ENCODE measurements at places on chromosomes 11 and 22.

GRCh38 chr11:44067266-44067665 lies 1.2 kb downstream of the ACCS start:
- DNase-seq, result no peak

- DNase-seq, result no peak
Observed at GRCh38 chr11:77250881-77251640, 50.4 kb downstream of the GDPD4 start.

GRCh38 chr11:84215672-84216071 lies 929.5 kb upstream of the CCDC90B start:
- DNase-seq, result no peak

- no peak for DNase-seq
Observed at GRCh38 chr11:101442171-101442570, 141.6 kb downstream of the TRPC6 start.

DNA sequence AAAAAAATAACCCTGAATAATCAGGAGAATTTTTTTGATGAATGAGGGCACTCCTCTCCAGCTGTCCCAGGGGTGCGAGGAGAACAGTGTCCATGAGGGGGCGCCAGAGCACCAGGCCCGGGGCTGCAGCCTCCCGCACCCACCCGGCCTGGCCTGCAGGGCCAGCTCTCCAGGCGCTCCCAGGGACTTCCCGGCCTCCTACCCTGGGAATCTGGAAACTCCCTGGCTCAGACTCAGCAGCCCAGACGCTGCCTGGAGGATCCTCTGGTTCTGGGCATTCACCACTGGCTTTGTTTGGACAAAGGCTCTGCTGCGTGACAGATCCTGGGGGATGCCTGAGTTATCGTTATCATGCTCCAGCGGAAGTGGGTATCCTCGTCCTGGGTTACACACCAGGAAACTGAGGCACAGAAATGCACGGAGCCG lies 31.0 kb downstream of the MCM5 start:
- DNase-seq, result peak; percentile 58

GRCh38 chr22:38027487-38027886 lies 29.7 kb upstream of the PICK1 start:
- no peak for DNase-seq

DNA sequence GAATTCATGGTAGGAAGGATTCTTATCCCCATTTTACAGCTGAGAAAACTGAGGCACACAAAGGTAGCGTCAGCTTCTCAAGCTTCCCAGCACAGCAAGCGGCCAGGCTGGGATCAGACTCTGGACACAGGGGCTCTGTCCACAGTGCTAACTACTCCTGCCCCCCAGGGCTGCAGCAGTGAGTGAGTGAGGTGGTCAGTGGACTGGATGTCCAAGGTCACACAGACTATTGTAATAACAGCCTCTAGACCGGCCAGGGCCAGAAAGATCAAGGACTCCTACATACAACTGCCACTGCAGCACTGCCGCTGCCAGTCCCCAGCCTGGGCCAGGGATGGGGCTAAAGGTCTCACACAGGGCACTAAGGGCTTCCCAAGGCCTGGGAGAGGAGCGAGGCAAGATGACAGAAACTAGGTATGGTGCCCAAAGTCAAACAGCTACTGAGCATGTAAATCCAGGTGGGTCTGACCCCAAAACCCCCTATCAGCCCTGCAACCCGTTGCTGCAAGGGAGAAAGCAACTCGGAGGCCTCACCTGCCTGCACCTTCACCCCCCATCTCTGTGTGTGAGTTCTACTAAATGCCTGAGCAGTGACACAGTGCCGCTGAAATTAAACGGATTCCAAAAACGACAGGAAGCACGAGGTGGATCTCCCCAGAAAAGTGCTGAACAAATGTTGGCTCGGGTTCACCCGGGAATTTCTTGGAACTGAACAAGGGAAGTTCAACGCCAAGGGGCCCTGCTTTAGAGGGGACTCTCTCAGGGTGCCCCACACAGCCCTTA lies 161.8 kb upstream of the GRK3 start:
- DNase-seq, result no peak

DNA sequence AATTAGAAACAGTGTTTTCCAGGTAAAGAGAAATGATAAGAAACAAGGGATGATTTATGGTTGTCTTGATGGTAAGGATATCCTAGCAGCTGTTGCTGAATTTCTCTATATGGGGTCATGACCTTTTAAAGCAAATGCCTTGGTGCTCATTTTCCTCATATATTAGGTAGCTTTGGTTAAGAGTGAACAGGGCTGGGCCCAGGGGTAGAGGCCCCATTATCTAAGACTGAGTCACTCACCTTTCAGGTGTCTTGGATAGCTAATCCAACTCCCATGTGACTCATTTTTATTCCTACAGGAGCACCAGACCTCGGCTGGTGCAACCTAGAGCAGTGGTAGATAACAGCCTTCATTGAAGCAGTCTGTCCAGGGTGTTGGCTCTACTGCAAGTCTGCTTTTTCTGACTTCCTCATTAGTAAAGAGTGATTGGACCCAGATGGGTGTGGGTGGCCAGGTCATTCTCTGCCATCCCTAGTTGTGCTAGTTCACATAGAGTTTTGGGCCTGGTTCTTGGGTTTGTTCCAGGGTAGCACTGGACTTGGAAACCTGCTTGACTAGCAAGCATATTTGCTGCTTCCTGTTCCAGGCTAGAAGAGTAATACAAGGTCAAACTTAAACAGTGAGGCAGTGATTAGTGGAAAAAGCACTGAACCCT lies 37.4 kb downstream of the CTNND1 start:
- no peak for DNase-seq

GRCh38 chr11:111908639-111909305 lies 2.8 kb downstream of the CRYAB start:
- DNase-seq, result no peak

GRCh38 chr11:76120513-76121101 lies 85.7 kb downstream of the WNT11 start:
- peak; percentile 54 for DNase-seq

- no peak for DNase-seq
Observed at GRCh38 chr11:30089921-30090320, 73.1 kb upstream of the KCNA4 start.

DNA sequence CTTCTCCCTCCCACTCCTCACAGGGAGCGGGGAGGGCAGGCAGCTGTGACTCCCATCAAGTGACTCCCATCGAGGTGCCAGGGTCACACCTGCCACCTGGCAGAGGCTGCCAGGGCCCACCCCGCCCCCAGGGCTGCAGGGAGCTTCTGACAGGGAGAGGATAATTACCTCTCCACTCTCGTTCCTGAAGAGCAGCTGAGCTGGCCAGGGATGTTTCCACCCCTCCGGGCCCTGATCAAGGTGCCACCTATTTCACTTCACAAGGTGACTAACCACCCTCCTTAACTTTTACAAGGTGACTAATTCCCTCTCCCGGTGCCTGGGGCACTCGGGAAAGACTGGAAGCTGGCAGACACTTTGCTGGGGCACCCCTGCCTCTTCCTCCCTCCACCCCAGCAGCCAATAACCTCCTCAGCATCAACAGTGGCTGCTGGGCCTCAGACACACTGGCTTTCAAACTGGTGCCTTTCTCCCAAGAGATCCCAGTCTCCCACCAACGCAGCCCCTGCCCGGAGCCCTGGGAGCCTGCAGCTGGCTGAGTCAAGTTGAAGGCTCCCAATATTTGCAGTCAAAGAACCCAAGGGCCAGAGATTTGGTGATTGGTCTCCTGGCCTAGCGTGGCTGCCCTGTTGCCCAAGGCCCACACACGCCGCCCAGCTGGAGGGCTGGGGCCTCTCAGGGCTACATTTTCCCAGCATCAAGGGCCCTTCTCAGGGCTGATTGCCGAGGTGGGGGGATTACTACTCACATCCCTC lies 22.0 kb upstream of the MYRF start:
- peak; percentile 82 for DNase-seq

DNA sequence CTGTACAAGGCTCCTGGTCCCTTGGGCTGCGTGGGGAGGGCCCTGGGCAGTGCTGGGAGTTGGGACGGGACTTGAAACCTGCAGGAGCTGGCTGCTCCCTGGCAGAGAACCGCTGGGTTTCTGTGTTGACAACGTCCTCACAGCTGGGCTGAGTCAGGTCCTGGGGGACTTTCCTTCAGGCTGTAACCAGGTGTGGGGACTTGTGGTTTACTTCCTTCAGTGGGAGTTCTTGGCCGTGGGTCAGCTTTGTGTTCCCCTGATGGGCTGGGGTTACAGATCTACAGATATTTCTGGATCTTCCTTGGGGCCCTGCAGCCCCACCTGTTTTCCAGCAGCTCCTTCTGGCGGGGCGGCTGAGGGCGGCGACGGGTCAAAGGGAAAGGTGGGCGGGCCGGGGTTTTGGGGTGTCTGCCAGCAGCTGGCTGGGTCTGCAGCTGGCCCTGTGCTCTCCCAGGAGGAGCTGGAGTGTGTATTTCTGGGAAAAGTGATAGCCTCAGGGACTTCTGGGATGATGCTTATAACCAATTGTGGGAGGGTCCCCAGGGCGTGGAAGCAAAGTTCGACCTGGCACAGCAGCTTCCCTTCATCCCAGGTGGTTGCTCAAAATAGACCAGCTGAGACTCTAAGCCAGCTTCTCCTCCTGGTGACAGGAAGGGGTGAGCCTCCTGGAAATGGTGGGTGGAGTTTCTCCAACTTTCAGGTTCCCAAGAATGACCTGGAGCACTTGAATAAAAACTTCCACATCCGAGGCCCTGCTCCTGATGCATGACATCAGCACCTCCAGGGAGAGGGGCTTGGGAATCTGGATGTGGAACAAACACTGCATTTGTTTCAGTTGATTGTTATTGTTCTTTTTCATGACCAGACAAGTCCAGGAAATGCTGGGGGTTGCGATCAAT lies 19.1 kb downstream of the ST14 start:
- no peak for DNase-seq

DNA sequence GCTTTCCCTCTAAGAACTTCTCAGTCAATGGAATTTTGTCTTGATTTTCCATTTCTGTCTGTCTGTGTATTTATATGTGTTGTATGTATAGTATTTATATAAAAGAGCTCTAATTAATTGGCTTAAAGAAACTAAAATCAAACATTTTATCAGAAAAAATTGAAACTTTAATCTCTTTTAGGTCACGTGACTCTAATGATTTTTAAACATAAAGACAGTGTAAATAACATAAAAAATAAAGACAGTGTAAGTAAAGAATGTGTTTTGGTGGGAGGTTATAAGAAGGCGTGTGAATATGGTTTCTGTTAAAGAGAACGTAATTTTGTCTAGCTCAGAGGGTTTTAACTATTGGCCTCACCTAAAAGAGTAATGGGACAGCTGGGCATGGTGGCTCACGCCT lies 2.4 kb downstream of the JAML start:
- DNase-seq, result no peak

DNA sequence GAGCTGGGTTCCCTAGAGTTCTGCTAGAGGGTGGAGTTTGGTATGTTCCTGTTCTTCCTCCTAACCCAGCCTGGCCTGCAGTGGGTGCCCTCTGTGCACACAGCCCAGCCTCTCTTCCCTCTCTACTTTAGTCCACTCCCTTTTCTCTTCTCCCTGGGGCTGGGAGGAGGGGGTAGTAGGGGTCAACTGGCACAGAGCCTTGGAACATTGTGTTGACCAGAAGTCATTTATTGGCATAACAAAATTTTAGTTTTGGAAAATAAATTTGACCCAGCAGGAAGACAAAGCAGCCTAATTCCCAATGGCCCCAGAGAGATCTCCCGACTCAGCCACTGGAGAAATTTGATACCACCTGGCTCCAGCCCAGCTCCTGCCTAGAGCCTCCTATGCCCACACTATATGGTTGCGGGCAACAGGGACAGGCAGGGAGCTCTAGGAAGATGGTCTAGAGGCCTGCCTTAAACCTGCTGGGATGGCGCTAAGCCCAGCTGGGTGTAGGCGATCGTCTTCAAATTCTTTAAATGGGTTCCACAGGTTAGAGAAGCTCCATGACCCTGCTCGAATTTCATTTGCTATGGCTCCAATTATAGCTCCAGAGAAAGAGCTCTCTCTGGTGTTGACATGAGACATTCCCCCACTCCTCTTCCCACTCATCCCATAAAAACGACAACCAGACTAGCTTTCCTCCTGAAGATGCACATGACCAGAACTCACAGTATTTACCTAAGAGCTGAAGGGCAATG lies 9.9 kb downstream of the PCSK7 start:
- peak; percentile 91 for DNase-seq

DNA sequence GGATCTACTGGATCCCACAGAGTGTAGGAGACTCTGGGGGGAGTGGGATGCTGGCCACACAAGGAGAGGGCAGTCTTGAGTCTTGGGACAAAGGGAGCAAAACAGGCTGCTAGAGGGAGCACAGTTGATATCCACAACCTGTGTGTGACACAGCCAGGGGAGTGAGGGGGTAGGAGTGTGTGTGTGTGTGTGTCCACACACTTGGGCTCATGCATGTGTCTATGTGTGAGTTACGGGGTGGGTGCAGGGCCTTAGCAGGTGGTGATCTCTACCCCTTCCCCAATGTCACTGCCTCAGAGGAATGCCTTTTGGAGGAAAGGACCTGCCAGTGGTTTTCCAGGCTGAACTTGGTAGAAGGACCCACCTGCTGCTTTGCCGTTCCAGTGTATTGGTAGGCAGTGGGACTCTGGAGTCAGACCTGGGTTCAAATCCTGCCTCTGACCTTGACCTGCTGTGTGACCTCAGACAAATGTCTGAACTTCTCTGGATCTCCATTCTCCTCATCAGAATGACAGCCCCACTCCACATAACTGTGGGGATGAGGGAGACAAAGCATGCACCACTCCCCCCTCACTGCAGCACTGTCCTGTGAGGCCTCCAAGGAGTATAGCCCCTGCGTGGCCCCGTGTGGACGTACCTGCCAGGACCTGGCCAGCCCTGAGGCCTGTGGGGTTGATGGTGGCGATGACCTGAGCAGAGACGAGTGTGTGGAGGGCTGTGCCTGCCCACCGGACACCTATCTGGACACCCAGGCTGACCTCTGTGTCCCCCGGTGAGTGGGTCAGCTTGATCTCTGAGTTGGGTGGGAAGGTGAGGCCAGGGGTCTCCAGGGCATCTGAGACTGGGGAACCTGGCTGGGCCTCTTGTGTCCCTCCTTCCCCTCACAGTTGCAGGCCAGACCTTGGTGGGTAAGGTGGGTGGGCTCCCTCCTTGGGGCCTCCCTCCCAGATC lies 27.4 kb downstream of the OTOG start:
- DNase-seq, result no peak

- no peak for DNase-seq
Observed at GRCh38 chr11:112652786-112653390, 308.3 kb upstream of the NCAM1 start.

DNA sequence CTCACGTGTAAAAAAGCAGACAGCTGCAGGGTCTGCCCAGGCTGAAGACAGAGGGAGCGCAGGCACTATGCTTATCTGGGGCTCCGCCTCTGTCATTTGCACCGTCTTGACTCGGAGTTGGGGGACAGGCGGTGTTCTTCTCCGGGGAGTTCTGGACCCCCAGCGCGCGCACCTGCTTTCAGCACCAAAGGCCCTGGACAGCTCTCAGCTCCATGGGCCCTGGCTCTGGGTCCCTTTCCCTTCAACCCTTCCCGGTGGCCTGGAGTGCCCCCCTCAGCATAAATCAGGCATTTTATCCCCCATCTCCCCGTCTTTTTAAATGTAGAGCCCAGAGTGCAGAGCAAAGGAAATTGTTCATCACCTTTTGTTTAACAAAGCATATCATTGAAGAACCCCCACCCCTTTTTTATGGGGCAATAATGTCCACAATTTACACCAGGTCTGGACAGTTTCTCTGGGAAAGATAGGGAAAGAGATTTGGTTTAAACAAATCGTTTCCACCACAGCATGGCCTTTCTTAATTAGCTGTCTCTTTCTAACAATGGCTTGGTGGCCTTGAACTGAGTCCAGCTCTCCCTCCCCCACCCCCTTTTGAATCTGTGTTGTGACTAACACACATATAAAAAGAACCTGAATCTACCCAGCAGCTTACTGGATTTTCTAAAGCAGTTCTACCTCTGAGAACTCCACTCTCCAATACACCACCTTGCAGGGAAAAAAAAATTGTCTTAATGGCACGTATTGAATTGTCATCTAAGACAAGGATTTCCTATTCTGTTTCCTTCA lies 1.7 kb downstream of the SEZ6L start:
- peak; percentile 74 for DNase-seq

- DNase-seq, result no peak
Observed at GRCh38 chr22:37052386-37053309, 1.1 kb downstream of the KCTD17 start.
